GM12891 (cell line): ENCODE measurements at places on chromosomes 7 and 10.

- no peak for DNase-seq
Observed at GRCh38 chr7:43318188-43318770, 205.8 kb downstream of the HECW1 start.

GRCh38 chr10:110409926-110410325, 87.8 kb upstream of the DUSP5 start:
- DNase-seq: peak; percentile 43

DNA sequence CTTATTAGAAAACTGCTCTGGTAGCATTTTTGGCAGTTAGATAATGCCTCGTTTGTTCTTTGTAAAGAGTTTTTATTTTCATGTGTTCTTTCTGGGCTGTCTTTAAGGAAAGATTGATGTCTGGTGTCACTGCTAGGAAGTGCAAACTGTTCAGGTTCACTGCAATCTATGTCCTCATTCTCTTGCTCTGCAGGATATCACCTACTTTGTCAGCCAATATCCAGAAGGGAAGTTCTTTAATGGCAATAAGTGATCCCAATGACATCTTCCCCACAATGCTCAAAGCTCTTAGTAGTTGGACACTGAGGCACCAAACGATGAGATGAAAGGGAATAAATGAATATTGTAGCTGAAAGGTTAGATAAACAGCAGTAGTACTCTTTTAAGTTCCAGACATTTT, 115.1 kb downstream of the AGMO start:
- DNase-seq: no peak

DNA sequence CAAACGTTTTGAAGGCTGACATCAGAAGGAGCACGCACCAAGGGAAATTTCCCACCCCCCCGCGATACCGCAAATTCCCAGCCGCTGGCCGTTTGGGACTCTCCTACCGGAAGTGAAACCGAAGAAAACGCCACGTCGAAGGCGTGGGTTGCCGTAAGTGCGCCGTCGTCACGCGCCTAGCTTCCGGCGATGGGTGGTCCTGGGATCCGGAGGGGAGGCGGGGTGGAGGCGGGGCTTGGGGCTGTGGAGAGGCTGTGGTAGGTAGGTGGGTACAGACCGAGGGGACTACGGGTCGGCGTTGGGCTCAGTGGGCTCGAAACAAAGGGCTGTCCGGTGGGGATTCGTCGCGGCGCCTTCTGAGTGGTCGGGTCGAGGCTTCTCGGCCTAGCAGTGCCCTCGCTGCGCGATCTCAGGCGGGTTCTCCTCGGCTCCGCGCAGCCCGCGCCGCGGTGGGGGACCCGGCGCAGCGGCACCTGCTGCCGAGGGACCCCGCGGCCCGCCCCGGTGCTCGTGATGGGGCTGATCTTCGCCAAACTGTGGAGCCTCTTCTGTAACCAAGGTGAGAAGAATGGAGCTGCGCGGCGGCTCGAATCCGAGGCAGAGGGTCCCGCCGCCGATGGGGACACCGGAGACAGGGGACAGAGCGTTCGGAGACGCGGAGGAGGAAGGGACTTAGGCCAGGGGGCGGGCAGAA, at the start of gene ARL5B:
TSS of gene ARL5B (plus strand) at position 307 of the 694 bp plus-strand sequence. CDS start at position 514, 207 bp downstream.
- peak; percentile 82 for DNase-seq

- no peak for DNase-seq
Observed at GRCh38 chr7:55078465-55079372, 59.9 kb downstream of the EGFR start.
